ENCODE measurements at places on chromosomes 3 and 15.

GRCh38 chr3:125051715-125052581 is 3.8 kb downstream of the HEG1 start:
- DNase-seq: peak; percentile 45

DNA sequence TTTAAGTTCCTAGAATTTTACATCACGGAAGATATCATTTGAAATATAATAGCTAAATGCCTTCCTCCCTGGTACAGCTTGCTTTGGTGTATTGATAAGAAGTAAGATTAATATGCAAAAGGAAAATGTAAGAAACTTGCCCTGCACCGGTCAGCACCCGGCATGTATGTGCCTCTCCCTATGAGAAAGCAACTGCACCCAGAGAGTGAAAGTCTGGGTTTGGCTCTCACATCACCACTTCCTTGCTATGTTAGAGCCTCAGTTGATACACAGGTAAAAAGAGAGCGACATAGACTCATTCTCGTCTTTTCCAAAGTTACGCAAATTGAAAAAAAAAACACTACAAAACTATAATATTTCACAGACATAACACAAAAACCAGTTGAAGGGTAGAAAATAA is 96.7 kb downstream of the FOXP1 start:
- DNase-seq: no peak

GRCh38 chr3:4409415-4409814 is 57.7 kb downstream of the SUMF1 start:
- DNase-seq: no peak

GRCh38 chr3:150379469-150379868 is 28.6 kb upstream of the TSC22D2 start:
- DNase-seq: no peak

- no peak for DNase-seq
Measured at GRCh38 chr3:70963431-70964275, 619.9 kb downstream of the FOXP1 start.

- DNase-seq: no peak
Measured at GRCh38 chr3:13111873-13112520, 38.8 kb upstream of the IQSEC1 start.

GRCh38 chr15:65642594-65642993 is 20.9 kb downstream of the SLC24A1 start:
- DNase-seq: no peak

- no peak for DNase-seq
Measured at GRCh38 chr3:133563186-133563591, 10.3 kb upstream of the CDV3 start.

- DNase-seq: no peak
Measured at GRCh38 chr3:193974671-193975535, 161.0 kb upstream of the HES1 start.

GRCh38 chr3:42129014-42129953 is 38.1 kb downstream of the TRAK1 start:
- DNase-seq: no peak

GRCh38 chr3:112734171-112734570 is 93.2 kb upstream of the CCDC80 start:
- no peak for DNase-seq

GRCh38 chr3:152259468-152259867 is 9.3 kb upstream of the MBNL1 start:
- no peak for DNase-seq

GRCh38 chr3:56157693-56158362 is 310.4 kb downstream of the ERC2 start:
- DNase-seq: no peak

GRCh38 chr3:151998744-151999143 is 125.3 kb downstream of the SUCNR1 start:
- no peak for DNase-seq

DNA sequence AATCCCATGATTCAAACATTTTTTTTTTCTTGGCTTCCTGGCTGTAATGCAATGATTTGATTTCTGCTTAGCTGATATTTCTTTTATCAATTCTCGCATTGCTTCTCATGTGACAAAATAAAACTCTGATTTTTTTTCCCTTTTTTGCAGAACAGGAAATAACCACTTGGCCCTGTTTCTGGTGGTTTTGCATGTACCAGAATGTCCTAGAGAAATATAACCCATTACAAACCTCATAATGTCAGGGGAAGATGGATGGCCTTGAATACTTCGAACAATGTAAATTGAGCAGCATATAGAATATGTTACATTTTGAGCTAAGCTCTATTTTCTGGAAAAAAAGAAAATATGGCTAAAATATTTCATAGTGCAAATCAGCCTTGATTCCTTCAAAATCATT is 275.6 kb downstream of the RAP2B start:
- no peak for DNase-seq
